Fibroblast of skin of abdomen (primary cell): ENCODE measurements at places on chromosomes 2 and 18.

- DNase-seq: peak; percentile 34
These were observed 143.4 kb downstream of the NCKAP5 start for GRCh38 chr2:133424876-133425275.

DNA sequence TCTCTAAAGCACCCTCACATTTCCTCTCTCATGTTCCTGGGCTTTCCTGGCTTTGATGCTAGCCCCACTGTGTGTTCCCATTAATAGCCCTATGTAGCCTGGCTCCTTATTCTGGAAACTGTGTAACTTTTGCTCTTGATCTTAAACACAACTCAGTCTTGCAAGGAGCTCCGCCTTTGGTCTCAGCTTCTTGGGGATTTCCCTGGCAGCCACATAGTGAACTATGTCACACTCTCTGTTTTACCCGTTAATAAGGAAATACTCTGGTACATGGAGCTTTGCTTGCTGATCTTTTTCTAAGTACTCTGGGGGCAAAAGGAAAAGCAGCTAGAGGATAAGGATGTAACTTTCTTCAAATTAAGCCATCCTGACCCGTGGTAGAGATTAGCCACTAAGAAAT, 259.3 kb downstream of the NEDD4L start:
- DNase-seq: no peak

- DNase-seq: peak; percentile 59
These were observed 375.0 kb downstream of the RNF144A start for GRCh38 chr2:7292154-7292691.

DNA sequence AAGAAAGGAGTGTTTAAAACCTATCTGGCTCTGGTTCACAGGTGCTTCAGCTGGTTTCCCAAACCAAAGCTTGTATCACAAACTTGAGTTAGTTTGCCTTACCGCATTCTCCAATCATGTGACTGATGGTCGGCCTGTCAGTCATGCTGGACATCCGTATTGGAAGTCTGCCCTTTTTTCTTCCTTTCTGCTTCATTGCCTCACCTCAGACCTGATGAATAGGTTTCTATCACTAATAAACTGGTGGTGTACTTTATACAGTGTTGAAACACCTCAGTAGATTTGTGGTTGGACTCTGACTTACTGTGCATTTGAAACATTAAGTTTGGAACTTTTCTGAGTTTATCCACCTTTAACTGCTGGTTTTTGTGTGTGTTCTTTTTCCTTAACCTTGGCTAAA, 84.1 kb downstream of the R3HDM1 start:
- DNase-seq: no peak

DNA sequence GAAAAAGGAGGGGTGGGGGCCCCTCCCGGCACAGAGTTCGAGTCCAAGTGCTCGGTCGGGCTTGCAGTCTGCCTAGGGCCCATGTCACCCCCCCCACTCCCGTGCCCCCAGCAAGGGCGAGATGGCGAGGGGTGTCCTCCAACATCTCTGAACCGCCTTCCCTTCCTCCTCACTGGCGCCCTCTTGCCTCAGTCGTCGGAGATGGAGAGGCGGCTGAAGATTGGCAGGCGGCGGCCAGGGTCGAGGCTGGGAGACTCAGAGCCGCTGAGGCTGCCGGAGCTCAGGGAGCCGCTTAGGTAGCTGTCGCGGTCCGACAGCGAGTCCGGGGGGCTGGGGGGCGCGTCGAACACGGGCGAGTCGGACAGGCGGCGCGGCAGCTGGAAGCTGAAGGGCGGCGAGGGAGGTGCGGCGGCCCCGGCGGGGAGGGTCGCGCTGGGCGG, 2.3 kb downstream of the ZFP36L2 start:
- DNase-seq: peak; percentile 84

DNA sequence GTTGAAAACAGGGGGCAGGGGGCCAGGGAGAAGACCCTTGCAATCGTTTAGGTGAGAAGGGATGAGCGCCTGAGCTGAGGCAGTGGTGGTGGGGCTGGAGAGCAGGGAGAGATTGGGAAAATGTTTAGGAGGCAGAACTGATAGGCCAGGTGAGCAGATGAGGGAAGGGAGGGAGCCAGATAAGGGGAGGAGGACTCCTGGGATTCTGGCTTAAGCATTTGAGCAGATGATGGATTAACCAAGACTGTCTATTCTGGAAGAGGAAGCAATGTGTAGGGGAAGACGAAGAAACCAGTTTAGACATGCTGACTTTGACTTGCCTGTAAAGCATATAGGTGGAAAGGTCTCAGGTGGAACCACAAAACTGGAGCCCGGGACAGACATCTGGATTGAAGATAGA, 49.9 kb upstream of the ASPRV1 start:
- DNase-seq: no peak

- DNase-seq: no peak
These were observed 157.8 kb downstream of the LDLRAD4 start for GRCh38 chr18:13376298-13376840.

DNA sequence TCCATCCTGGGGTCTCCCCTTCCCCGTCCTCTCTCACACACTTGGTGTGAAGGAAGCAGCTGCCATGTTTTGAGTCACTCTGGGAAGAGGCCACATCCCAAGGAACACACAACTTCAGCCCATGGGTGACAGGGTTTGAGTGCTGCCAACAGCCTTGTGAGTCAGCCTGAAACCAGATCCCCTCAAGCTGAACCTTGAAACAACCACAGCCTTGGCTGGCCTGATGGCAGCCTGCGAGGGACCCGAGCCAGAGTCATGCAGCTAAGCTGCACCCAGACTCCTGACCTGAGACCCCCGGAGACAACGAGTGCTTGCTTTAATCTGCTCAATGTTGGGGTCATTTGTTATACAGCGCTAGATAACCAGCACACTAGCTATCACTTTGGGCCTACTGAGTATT, 19.3 kb upstream of the MC2R start:
- no peak for DNase-seq

DNA sequence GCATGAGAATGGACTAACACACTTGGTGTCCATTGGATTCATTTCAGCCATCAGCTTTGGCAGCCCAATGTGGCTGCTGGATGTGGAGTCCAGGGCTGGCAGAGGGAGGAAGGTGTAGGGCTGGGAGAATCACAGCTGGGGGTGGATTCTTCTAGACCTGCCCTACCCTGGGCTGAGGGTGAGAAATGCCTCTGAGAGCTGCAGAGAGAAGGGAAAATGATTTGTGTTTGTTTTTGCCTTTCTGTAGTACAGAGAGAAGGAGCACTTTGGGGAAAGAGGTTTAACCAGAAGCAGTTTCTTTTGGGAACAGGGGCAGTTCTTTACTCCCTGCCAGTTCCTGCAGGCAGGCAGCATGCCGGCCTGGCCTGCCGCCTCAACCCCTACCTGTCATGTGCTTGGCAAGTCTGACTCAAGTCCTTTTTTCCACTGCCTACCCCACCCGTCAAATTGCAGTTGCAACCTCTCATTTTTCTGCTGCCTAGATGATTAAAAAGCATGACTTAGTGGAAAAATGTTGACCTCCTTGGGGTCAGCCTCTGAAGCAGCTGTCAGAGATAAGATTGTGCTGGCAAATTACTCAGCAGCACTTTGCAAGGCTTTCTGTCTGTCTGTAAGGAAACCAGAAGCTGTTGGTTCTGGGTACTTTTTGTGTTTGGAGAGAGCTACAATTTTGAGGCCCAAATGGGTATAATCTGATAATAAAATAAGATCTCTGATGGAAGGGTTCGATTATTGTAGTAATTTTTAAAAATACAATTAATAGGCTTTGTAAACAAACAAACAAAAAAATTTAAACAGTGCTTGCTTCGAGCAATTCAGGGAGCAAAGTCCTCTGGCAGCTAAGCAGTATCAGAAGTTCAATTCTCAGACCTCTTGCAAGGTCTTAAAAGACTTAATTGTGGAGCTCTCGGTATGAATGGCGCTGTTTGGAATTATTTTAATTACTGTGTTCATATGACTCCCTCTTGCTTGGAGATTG, 21.7 kb downstream of the LBH start:
- DNase-seq: peak; percentile 61

DNA sequence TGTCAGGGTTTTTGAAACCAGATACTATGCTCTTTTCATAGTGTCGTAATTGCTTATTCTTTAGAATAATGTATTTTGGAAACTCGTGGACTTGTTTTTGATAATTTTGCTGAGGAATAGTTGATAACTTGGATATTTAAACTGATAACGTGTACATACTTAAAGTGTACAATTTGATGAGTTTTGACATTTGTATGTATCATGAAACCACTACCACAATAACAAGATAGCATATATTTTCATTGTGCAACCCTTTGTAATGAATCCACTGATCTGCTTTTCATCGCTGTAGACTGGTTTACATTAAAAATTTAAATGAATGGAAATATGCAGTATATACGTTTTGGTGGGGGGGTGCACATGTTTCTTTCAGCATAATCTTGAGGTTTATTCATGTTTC, 45.8 kb downstream of the AGFG1 start:
- DNase-seq: no peak

DNA sequence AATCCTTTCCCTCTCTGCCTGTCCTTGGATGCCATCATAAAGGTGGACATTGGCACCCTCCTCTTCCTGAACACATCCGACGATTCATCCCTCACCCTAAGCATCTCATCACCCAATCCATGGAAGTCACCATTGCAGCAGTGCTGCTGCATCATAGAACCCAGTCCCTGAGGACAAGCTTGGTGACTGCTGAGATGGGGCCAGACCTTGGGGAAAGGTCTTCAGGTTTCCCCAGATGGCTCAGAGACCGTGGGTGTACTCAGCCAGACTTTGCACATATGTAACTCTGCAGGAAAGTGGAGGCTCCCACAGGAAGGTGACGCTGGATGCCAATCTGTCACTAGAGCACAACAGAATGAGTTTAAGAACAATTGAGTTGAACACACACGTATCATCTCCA, 202.2 kb downstream of the SOX11 start:
- DNase-seq: no peak

GRCh38 chr2:58796239-58796910, 555.2 kb upstream of the FANCL start:
- DNase-seq: peak; percentile 3

GRCh38 chr18:66735933-66736332, 132.0 kb upstream of the CDH19 start:
- no peak for DNase-seq

DNA sequence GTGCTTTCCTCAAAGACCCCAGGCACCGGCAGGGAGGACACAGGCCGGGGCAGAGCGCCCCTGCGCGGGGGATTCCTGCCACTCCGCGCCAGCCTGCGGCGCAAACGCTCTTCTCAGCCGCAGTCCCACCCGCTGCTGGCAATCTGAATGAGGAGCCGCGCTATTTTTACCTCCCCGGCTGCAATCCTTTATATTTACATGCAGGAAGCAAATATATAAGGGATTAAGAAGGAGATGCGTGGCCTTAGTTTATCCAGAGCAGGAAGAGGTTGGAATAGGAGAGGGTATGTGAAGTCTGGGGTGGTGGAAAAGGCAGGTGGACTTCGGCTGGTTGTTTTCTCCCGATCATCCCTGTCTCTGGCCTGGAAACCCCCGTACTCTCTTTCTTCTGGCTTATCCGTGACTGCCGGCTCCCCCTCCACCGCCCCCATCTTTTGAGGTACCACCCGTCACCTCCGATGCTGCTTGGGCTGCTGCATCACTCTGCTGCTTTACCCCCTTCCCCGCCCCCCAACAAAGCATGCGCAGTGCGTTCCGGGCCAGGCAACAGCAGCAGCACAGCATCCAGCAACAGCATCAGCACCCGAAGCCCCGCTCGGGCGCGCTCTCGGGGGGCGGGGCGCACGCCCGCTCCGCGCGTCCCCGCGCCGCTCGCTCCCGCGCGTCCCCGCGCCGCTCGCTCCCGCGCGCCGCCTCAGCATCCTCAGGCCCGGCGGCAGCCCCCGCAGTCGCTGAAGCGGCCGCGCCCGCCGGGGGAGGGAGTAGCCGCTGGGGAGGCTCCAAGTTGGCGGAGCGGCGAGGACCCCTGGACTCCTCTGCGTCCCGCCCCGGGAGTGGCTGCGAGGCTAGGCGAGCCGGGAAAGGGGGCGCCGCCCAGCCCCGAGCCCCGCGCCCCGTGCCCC, at the start of gene ADAM23:
Gene ADAM23, plus strand, starts transcription at position 700 of the 902 bp plus-strand sequence. CDS start 335 bp downstream, outside the sequence.
- peak; percentile 69 for DNase-seq

DNA sequence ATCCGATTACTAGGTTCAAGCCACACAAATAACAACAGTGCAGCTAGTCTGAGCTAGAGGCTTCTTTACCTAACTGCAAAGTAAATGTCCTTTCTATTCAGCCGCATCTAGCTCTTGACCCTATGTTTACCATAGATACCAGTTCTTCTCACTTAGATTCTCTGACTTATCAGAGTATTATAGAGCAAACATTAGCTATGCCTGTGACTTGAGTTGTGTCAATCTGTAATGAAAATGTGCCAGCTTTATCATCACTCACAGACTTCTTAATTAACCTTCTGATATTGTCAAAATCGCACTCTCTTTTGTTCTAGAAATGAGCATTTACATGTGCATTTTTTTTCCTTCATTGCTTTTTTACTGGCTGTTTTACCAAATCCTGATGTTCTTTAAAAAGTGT, 79.9 kb downstream of the BCL11A start:
- DNase-seq: no peak

- DNase-seq: peak; percentile 75
These were observed 154.8 kb downstream of the ZEB2 start for GRCh38 chr2:144364944-144365738.

GRCh38 chr2:31429759-31430438, 15.4 kb upstream of the XDH start:
- no peak for DNase-seq

GRCh38 chr2:101114268-101114783, 36.9 kb downstream of the TBC1D8 start:
- DNase-seq: no peak

- DNase-seq: no peak
These were observed 35.8 kb downstream of the MSH6 start for GRCh38 chr2:47818777-47819176.

DNA sequence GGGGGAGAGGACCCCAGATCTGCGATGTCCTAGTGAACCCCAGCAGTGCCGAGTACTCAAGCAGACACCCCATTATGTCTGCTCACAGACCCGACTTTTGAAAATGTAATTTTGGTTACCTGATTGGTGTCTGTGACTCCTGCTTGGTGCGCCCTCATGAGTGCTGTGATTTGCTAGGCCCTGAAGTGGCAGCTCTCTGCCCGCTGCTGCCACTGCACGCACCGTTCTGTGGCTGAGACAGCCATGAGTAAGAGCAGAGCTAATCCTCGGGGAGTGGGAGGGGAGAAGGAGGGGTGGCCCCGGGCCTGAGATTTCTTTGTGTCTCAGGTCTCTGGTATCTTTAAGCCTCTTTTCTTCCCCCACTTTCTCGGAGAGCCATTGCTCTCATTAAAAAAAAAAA, 18.2 kb downstream of the FHOD3 start:
- DNase-seq: peak; percentile 79

DNA sequence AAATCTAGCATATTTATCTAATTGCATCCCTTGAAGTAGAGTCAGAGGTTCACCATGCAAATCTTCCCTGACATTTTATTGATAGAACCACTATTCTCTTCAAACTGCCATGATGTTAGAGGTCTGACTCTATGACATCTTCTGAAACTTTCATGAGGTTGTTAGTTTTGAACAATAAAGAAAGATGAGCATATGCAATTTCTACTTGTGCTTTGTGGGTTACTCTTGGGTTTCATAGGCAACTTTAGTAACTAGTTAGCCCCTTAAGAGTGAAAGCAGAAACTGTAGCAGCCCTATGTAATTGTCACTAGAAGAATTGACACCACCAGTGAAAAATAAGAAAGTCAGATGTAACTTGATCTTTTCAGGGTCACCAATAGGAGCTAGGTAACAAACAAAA, 53.1 kb upstream of the ZEB2 start:
- DNase-seq: no peak

- DNase-seq: no peak
These were observed 106.8 kb downstream of the RTP5 start for GRCh38 chr2:241976296-241976695.
